Inflammatory macrophage treated with lipopolysaccharide for 1 hour (primary cell): ENCODE measurements at places on chromosomes 3 and 15.

DNA sequence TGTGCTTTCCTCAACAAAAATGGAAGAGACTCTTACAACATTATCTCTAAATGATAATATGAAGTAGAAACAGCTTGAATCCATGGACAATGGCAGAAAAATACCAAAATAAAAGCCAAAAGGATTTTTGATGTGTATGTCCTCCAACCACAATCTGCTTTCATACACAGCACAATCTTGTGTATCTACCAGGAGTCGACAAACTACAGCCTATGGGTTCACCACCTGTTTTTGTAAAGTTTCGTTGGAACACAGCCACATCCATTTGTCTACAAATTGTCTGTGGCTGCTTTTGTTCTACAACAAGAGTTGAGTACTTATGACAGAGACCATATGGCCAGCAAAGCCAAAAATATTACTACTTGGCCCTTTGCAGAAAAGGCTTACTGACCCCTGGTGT, 88.7 kb upstream of the UBE2E2 start:
- no peak for DNase-seq

- DNase-seq: no peak
Measured at GRCh38 chr3:135848051-135848450, 117.5 kb upstream of the PPP2R3A start.

GRCh38 chr3:150759947-150760346, 3.0 kb downstream of the SIAH2 start:
- DNase-seq: no peak

GRCh38 chr3:106920609-106921008, 456.6 kb upstream of the CCDC54 start:
- no peak for DNase-seq

DNA sequence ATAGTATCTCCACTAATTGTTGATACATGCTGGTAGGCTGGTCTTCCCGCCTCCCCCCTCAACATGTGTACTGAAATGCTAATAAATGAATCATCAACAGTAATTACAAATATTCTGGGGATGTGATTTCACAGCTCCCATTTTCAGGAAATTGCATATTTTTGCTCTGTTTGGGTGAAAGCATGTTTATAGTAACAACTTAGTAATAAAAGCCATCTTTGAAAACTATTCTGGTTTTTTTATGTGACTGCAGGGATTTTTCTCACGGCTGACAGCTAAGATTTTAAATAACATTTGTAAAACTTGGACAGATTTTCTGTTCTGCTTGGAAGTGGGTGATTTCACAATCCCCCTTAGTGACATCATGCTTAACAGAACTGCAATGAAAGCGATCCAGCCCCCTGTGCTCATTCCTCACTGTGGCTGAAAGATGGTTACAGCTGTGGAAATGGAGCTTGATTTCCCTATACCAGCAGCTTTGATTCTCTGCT, 25.6 kb upstream of the FAM174B start:
- peak; percentile 56 for DNase-seq

DNA sequence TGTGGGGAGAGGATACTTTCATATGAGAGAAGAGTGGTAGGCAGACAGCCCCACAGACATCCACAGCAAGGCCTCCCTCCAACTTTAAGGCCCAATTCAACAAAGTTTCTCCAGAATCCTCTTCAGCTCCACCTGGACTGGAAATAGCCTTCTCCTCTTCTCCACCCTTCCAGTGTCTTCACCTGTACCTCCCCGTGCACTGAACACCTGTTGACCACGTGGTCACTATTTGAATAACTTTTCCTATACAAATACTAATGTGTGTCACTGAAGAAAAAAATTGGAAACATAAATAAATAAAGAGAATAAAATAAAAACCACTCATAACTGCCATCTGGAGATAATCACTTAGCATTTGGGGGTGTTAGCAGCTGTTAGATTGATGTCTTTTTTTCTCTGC, 52.9 kb downstream of the CCNL1 start:
- no peak for DNase-seq

DNA sequence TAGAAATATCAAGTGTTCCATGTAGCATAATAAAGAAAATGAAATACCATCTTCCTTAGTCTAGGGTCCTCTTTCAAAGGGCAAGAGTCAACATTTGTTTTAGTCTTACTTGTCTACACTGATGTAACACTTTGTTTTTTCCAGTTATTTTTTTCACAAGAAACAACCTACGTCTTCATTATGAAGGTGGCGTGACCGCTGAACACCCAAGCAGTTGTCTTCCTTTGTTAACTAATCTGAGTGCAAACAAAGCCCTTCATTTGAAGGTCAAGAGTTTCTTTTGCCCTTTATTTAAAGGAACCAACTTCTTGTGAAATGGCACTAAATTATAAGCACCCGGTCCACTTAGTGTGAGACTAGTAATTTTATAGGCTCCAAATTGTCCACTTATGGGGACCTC, 73.2 kb downstream of the CD47 start:
- no peak for DNase-seq

- DNase-seq: no peak
Measured at GRCh38 chr3:13702286-13702685, 153.4 kb downstream of the FBLN2 start.

DNA sequence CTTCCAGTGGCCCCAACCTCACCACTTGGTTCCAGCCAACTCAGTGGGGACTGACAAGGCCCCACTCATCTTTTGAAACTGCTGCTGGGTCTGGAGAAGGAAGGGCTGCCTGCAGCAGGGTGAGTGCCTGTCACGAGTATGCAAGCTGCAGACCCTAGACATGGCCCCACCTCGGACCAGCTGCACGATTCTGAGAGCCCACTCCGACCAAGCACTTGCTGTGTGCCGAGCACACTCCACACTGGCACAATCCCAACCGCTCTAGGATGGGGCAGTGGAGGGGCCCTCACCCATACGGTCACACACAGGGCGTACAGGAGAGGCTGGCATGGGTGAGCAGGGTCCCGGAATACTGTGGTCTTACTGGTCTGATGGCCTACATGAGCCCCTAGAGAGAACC, 8.0 kb upstream of the PLXND1 start:
- no peak for DNase-seq

GRCh38 chr3:53491276-53491675, 3.1 kb upstream of the CACNA1D start:
- DNase-seq: no peak

GRCh38 chr3:172126741-172127140, 87.4 kb downstream of the FNDC3B start:
- DNase-seq: no peak

DNA sequence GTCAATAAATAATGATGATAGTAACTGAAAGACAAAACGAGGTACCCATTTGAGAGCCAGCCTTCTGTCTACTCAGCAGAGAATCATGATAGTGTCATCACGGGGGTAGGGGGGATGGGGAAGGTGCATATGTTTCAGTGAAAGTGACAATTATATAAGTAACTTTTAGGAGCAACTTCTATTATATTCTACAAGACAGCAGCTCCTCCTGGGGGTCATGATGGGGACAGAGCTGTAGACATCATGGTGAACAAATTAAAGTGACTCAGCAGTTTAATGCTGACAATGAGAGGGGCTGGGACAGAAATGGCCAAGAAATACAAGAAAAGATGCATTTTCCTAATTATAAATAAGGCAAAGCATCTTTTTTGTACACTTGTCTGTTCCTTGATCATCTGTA, 11.8 kb downstream of the CAPN3 start:
- peak; percentile 19 for DNase-seq

GRCh38 chr3:171346019-171346418, 114.2 kb downstream of the TNIK start:
- no peak for DNase-seq

DNA sequence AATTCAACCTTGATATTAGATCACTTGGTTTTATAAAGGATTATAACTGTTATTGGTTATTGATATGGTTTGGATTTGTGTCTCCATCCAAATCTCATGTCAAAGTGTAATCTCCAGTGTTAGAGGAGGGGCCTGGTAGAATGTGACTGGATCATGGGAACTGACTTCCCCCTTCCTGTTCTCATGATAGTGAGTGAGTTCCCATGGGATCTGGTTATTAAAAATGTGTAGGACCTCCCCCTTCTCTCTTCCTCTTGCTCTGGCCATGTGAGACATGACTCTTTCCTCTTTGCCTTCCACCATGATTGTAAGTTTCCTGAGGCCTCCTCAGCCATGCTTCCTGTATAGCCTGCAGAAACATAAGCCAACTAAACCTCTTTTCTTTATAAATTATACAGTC, 136.0 kb upstream of the UBE2E2 start:
- DNase-seq: peak; percentile 21

GRCh38 chr15:58441376-58442070, 9.7 kb downstream of the LIPC start:
- no peak for DNase-seq

- peak; percentile 93 for DNase-seq
Measured at GRCh38 chr3:40229386-40229785, 80.1 kb upstream of the EIF1B start.

- DNase-seq: no peak
Measured at GRCh38 chr3:134334901-134335280, 39.4 kb downstream of the AMOTL2 start.

DNA sequence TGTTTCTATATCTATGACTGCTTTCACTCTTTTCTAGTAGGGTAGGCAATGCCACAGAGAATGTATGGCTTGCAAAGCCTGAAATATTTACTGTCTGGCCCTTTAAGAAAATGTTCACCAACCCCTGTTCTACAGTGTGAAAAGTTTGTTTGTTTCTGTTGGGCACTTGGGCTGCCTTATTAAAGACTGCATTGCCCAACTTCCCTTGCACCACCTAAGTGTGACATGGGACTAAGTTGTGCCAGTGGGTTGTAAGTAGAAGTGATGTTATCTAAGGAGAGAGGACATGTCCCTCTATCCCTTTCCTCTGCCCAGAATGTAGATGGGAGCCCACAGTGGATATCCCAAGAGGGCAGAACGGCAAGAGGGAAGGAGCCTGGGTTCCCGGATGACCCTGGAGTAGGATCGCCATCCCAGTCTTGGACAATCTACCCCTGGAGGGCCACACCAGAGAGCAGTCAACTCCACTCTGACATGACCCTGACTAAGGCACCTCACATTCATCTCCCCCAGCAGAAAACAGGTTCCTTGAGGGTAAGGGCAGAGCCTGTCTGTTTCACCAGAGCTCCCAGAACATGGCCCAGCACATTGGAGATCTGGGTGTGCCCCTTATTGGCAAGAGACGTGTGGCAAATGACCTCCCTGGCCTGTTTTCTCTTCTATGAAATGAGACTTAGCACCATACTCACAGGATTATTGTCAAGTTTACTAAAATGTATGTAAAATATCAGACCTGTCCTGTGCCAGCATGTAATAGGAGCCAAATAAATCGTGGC, 138.8 kb downstream of the SMAD6 start:
- peak; percentile 78 for DNase-seq

DNA sequence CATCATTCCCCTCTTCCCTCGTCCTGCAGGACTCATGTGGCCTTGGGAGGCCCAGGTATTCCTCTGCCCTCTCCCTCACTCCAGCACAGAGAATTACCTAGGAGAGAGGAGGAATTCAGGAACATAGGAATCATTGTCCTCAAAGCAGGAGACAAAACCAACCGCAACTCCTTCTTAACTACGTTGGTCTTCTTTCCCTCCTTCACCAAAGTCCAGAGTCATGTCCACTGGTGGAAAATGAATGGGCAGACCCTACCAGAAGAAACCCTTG, 55.0 kb upstream of the SKOR1 start:
- DNase-seq: no peak

DNA sequence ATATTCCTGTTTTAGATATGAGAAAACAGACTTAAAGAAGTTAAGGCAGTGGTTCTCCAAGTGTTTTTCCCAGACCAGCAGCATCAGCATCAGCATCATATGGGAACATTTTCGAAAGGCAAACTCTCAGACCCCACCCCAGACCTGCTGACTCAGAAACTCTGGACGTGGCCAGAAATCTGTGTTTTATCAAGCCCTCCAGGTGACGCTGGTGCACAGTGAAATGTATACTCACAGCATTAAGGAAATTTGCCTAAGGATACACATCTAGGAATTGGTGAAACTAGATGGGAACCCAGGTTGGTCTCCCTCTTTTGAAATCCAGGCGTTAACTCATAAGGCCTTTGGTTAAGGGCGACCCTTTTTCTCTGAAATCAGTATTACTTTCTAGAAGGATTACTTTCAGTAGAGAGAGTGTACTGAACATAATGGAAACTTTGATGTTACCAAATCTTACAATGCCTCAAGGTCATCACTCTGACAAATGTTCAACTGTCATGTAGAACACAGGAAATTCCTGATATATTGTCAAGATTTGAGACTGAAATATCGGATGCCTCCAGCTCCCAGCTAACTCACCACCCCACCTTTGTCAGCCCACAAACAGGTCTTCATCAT, 910.2 kb downstream of the ROBO1 start:
- DNase-seq: no peak

DNA sequence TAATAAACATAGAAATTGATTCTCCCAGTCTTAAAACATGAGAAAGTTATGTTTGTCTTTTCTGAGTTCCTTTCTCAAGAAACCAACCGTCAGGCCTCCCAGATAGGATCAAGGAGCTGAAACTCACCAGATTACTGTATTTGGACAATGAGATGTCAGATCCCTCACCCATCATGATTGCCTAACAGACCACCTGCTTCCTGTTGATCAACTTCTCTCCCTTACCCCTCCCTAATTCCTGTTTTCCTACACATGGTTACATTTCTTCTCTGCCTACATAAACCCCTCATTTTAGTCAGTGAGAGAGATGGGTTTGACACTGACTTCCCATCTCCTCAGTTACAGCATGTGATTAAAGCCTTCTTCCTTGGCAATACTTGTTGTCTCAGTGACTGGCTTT, 917.5 kb downstream of the FHIT start:
- DNase-seq: no peak

- peak; percentile 17 for DNase-seq
Measured at GRCh38 chr15:51796847-51797401, 32.5 kb upstream of the TMOD3 start.

DNA sequence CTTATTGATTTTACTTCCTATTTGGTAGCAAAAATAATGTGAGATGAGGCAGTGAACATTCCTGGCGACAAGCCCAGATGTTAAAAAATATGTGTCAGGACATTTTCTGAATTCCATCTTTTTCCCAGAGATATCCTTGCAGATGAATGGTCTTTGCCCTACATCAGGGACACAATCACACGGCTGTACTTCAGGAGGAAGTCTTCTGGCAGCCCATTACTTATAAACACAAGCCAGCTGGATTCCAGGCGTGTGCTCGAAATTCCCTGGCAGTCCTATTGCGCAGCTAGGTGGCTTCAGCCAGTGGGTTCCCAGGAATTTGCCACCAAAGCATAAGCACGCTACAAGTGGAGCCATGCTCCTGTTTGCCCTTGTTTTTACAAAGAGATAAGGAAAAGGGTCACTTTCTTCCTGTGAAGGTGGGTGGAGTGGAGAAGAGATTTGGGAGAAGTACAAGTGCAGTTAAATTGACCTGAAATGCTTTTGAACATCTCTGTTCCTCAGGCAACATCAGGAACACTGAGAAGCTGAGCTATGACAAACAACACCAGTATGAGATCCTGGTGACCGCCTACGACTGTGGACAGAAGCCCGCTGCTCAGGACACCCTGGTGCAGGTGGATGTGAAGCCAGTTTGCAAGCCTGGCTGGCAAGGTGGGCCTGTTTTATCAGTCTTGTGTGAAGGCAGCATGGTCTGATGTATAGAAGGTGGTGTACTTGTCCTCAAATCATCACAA, 257.1 kb upstream of the TRIM42 start:
- no peak for DNase-seq
